EH (cell line): ENCODE measurements at places on chromosomes 1 and 21.

DNA sequence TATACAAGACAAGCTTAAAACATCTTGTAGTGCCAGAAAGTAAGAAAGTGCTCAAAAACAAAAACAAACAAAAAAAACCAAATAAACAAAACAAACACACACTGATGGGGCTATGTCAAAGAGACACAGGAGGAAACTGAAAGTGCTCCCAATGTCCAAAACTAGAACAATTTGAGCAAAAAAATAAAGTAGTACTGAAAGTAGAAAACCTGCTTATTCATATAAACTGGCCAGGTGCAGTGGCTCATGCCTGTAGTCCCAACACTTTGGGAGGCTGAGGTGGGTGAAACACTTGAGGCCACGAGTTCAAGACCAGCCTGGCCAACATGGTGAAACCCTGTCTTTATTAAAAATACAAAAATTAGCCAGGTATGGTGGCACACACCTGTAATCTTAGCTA is 129.9 kb downstream of the GLUL start:
- DNase-seq, result no peak

- DNase-seq, result no peak
Observed at GRCh38 chr1:64245495-64245894, 42.1 kb downstream of the UBE2U start.

- DNase-seq, result no peak
Observed at GRCh38 chr1:96096613-96097321, 624.8 kb upstream of the PTBP2 start.

GRCh38 chr1:182615468-182616129 is 11.4 kb upstream of the RGS16 start:
- DNase-seq, result peak; percentile 27

DNA sequence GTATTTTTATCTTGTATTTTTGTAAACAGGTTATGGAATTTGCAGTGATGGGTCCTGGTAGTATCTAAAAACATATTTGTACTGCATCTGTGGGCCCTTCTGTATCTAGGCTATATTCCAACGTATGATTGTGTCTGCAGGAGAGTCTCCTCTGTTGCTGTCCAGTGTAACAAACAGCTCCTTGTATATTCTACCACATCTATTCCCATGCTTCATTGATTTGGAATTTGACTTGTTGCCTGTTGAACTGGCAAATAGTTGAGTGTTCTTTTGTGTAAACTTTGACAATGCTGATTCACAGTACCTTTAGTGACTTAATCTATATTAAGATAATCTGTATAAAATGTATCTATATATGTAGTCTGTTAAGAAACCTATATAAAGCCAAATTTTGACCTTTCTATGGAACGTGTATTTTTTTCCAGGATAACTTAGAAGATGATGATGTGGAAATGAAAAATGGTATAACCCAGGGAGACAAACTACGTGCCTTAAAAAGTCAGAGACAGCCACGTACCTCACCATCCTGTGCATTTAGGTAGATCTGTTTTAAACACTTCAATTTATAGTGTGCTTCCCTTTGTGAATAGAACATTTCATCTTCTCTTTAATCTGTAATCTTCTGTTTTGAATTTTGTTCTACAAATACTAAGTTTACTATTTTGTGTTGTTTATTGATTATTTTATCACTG is 43.4 kb upstream of the GPR88 start:
- peak; percentile 12 for DNase-seq

DNA sequence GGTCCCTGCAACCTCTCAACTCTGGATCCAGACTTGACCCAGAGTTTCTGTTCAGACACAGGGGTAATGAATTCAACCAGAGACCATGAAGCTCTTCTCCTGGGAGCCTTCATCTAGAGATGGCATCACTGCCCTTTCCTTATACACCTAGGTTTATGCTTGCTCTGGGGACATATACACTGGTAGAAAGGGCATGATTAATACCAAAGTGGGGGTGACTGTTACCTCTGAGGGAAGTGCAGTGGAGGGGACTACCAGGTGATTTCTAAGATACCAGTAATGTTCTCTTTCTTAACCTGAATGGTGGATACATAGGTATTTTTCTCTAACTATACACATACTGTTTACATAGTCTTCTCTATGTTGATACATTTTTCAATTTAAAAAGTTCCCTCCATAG is 48.4 kb downstream of the JAK1 start:
- DNase-seq, result no peak

- DNase-seq, result no peak
Observed at GRCh38 chr1:153934746-153935145, 11.8 kb downstream of the DENND4B start.

- DNase-seq, result no peak
Observed at GRCh38 chr1:56036479-56036878, 542.9 kb downstream of the PLPP3 start.

- DNase-seq, result peak; percentile 78
Observed at GRCh38 chr21:26761174-26761915, 83.9 kb downstream of the ADAMTS1 start.

DNA sequence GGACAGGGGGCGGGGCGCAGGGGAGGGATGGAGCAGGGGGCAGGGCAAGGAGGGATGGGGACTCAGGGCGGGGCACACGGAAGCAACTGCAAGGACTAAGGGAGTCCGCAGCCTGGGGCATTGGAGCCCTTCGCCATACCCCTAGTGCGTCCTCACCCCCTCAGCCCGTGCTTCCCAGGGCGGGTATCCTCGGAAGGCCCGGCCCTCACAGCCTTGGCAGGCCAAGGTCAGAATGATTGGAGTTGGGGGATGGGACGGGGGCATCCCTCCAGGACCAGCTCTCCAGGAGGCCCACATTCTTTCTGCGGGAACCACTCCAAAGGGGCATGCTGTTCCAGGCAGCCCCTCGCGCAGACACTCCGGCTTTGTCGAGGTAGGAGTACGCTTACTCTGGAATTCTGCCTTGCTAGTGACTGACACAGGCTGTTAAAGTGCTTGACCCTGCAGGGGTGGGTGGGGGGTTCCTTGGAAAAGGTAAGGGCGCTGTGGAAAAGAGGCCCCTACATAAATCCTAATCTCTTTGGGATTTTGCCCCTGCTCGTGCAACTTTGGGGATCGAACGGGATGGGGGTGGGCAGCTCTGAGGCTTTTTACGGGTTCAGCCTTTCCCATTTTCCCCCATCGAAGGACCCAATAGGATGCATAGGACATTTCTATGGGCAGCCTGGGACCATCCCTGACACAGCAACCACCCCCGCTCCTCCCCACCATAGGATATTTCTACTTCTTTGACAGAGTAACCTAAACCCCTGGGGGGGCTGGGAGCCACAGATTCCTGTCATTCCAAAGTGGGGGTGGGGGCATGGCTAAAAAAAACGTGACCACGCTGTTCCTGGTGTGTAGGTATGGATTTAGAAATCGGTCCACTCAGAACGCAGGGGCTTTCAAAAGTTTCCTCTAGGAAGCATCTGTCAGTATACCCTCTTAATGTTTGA is 738 bp upstream of the TRIM11 start:
- peak; percentile 50 for DNase-seq

GRCh38 chr1:47842228-47842919 is 154.8 kb downstream of the TRABD2B start:
- DNase-seq, result no peak

DNA sequence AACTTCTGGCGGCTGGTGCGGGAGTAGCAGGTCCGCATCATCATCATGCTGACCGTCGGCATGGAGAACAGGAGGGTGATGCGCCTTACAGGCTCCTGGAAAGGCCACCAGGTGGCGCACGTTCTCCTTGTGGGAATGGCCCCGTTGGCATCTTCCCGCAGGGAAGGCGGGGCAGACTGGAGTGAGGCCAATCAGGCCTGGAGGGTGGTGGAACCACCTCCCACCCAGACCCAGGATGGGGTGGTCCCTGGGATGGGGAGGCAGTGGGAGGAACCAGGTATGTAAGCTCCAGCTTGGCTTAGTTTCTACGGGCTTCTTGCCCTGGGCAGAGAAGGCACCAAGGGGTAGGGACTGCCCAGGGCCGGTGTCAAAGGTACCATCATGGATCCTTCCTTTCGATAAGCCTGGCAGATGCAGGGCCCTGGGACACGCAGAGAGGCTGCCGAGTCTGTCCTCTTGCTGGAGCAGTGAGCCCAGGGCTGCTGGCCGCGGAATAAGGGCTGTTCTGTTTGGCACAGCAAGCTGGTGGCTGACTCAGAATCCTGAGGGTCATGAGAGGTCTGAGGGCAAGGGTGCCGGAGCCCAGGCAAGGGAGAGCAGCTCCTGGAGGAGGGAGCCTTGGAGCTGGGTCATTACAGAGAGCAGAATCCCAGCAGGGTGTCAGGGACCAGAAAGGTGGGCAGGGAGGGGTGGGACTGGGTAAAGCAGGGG is 8.7 kb upstream of the LGR6 start:
- peak; percentile 84 for DNase-seq

GRCh38 chr1:77031106-77031662 is 163.9 kb downstream of the ST6GALNAC5 start:
- DNase-seq, result peak; percentile 72

DNA sequence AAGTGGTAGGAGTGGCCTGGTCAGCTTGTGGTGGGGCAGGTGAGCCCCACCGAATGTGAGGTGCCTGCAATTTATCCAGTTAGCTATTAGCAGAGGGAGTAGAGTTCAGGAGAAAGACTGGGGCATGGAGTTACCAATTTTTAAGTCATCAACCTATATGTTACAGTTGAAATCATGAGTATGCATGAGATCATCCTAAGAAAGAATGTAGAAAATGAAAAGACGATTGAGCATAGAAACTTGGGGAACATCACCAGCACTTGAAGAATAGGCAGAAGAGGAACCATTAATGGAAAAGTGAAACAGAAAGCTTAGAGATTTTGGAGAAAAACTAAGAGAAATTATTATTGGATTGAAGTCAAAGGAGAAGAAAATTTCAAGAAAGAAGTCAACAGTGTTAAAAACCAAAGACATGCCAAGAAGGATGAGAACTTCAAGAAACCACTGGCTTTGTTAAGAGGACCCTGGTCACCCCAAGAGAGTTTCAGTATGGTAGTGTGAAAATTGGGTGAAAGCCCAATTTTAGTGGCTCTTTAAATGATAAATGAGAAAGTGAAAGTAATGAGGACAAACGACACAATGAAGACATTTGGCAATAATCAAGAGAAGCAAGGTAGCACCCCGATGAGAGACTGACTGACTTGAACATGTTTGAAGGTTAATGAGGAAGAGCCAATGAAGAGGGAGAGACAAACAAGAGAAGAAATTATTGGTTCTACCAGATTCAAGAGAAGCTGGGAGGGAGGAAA is 36.7 kb downstream of the DNASE2B start:
- peak; percentile 6 for DNase-seq

DNA sequence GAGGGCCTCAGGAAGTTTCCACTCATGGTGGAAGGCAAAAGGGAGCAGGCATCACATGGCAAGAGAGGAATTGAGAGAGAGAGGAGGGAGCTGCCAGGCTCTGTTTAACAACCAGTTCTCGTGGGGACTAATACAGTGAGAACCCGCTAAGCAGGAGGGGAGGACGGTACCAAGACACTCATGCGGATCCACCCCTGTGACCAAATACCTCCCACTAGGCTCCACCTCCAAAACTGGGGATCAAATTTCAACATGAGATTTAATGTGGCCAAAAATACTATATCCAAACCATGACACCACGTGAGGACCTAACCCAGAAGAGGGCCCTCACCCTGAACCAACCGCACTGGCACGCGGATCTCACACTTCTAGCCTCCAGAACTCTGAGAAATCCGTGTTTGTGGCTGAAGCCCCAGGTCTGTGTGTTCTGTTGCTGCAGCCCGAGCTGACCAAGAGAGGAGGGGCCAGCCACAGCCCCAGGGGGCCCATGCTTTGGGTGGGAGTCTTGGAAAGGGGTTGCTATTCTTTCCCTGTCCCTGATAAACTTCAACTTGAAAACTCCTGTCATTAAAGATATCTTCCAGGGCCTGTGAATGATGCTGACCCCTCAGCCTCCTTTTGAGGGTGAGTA is 32.0 kb downstream of the TRIM67 start:
- peak; percentile 25 for DNase-seq

DNA sequence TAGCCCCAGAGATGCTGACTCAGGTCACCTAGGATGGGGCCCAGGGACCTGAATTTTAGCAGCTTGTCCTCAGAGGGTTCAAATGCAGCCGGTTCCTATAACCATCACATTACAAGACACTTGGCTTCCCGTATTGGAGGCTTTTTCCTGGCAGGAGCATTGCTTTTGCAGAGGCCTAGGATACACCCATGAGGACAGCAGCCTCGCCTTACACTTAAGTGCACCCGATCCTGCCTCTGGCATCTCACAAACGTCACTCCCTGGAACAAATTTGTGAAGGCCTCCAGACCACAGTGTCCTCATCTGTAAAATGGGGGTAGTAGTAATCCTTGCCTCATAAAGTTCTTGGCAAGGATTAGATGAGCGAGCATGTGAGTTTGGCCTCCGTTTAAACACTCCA is 130.0 kb downstream of the KAZN start:
- DNase-seq, result no peak

DNA sequence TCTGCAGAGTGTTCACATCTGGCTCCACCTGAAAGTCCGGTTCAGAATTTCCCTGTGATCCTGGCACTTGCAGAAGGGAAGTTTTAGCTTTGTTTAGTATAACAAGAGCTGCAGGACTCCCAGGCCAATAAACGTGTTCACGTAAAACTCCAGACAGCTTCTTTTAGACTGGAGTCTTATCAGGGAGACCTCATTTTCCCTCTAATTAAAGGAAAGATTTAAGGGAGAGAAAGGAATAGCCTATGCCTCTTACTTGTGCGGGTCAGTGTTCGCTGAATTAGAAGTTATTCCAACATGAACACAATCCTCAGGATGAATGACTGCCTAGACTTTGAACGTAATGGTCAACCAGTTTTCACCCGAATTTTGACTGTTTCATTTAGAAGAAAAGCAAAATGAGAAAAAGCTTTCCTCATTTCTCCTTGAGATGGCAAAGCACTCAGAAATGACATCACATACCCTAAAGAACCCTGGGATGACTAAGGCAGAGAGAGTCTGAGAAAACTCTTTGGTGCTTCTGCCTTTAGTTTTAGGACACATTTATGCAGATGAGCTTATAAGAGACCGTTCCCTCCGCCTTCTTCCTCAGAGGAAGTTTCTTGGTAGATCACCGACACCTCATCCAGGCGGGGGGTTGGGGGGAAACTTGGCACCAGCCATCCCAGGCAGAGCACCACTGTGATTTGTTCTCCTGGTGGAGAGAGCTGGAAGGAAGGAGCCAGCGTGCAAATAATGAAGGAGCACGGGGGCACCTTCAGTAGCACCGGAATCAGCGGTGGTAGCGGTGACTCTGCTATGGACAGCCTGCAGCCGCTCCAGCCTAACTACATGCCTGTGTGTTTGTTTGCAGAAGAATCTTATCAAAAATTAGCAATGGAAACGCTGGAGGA is 202.1 kb upstream of the SGIP1 start:
- DNase-seq, result peak; percentile 93
